ENCODE measurements at places on chromosomes 1 and 21. TPM values are rescaled to one million over a fixed set of nuclear protein-coding genes. Genes with fewer than 3 reads are reported as not detected.

GRCh38 chr1:3776231-3776961, 3.8 kb downstream of the SMIM1 start:
- no peak for DNase-seq

Gene AJAP1
- total RNA-seq: 0.49 TPM

Gene ATXN7L2
- total RNA-seq: 7.7 TPM

DNA sequence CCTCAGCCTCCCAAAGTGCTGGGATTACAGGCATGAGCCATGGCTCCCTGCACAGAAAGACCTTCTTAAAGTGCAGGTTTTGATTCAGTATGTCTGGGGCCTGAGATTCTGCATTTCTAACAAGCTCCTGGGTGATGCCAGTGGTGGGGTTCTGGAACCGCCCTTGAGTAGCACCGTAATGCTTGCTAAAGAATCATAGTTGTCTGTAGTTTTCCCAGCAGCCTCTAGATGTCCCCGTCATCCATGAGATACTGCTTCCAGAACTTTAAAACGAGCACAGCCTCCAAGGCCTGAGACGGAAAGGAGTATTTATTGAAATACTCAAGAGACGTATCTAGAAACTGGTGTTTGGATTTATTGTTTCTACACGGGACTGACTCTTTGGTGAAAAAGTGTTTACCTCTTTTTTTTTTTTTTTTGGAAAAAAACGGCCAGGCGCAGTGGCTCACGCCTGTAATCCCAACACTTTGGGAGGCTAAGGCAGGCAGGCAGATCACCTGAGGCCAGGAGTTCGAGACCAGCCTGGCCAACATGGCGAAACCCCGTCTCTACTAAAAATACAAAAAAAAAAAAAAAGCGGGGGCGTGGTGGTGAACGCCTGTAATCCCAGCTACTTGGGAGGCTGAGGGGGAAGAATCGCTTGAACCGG, 2.6 kb upstream of the TOR3A start:
- DNase-seq: no peak

Gene MRPL39
- total RNA-seq: 6.6 TPM

- no peak for DNase-seq
These were observed 171.1 kb downstream of the DAB1 start for GRCh38 chr1:57252597-57253294.

DNA sequence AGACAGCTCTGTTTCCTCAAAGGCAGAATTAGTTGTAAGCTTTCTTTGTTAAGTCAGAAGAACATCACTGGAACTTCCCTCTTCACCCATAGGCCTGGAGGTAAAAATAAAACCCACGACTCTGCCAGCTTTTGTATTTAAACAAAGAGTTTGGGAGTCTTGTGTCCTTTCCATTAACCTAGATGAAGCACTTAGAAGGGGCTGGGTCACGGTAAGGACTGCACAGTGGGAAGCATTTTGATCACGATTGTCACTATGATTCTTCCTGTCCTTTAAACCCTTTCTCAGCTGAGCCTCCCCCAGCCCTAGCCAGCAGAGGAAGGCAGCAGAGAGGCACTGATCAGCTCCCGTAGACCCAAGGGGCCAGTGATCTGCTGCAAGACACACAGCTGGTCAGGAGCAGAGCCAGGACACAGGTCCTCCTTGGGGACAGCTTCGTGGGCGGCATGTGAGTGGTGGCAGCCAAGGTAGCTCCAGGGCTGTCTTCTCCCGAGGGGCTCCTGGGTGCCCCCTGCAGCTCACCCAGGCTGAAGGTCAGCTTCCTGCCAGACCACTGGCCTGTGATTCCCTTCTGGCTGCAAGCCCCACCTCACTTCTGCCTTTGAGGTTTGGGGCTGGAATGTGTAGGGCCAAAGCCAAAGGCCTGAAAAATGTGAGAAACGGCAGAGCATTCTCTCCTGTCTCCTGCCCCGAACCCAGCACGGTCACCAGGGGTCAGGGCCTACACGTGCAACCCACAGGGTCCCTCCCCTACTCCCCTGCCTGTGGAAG, 4.0 kb upstream of the LAPTM5 start:
- no peak for DNase-seq

GRCh38 chr1:92340154-92340553, 41.3 kb downstream of the RPAP2 start:
- DNase-seq: no peak

DNA sequence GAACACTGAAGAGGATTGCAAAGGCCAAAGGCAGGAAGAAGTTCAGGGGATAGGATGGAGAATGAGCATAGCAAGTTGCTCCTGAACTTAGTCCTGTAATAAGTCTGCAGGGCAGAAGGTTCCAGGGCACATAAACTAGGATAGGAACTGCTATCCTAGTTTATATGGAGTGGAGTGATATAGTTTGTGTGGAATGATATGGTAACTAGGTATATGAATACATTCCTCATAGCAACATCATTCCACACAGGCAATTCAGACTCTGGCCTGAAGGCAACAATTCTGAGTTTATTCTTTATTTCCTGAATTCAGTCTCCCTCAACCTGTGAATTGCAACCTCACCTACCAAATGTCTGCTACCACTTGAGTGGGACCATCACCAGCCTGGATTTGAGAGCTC, 154.9 kb upstream of the GREM2 start:
- no peak for DNase-seq

Gene INAVA
- total RNA-seq: 3.5 TPM

Gene FCAMR
- not detected for total RNA-seq

DNA sequence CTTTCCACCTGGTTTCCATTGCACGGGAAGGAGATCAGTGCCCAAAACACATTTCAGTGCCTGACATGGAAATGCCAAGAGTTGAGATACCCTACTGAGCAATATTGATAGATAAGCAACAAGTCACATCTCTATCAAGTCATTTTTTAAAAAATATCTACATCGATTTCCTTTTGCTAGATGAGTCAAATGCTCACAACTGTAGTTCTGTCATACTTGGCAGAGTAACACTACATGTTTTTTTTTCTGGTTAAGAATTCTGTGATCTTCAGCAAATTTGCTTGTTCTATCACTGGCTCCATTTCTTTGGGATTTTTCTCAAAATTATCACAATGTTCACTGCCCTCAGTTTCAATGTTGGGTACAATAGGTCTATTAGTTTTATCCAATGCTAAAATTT, 145.4 kb downstream of the ZC3H11B start:
- no peak for DNase-seq

Gene TAL1
- 3.0 TPM for total RNA-seq

GRCh38 chr1:15158506-15159165, 5.1 kb downstream of the TMEM51 start:
- DNase-seq: no peak

- DNase-seq: no peak
These were observed 18.3 kb upstream of the IL6R start for GRCh38 chr1:154386643-154387352.

DNA sequence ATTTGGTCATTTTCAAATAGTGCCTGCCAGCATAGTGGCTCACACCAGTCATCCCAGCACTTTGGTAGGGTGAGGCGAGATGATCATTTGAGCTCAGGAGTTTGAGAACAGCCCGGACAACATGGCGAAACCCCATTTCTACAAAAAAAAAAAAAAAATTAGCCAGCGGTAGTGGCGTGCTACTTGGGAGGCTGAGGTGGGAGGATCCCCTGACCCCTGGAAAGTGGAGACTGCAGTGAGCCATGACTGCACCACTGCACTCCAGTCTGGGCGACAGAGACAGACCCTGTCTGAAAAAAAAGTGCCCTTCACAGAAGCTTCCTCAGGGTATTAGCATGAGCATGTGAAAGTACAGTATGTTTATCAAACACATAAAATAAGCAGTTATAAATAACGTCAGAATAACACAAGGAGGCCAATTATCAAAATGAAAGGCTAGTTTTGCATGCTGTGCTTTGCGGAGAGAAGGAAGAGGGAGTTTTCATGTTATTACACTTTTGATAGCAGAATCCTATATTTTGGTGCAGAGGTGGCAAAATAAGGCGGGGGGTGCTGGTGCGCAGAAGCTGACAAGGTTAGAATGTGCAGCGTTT, 781 bp upstream of the METTL13 start:
- DNase-seq: no peak

- DNase-seq: no peak
These were observed 3.0 kb downstream of the TTC39A start for GRCh38 chr1:51327386-51327785.

DNA sequence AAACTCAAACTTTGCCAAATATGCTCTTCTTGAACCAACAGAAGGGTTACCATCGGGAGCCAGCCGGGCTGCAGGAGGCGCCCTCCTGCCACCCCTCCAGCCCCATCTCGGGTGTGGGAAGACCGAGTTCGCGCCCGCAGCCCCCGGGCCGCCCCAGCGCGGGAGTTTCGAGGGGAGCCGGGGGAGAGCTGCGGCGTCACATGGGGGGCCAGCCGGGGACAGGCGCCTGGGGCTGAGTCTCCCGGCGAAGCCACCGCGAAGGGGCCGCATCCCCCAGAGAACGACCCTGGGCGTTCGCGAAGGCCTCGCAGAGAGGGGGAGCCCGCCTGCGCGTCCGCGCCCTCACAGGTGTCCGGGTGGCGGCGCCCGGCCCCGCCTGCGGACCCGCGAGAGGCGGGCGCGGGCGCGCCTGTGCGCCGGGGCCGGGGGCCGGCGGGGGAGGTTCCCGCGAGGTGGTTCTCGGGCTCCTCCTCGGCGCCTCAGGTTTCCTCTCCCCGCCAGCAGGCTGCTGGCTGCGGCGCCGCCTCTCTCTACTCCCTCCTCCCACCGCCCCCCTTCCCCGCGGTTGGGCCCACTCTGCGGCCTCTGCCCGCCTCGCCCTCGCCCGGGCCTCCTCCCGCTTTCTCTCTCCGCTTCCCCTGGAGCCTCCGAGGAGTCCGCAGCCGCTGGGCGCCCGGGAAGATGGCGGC, at the start of gene RAVER2:
RAVER2 (plus strand) TSS at position 584 of the 689 bp plus-strand sequence; CDS start at position 682, 98 bp downstream.
- DNase-seq: peak; percentile 15

Gene NGF
- 21.8 TPM for total RNA-seq

DNA sequence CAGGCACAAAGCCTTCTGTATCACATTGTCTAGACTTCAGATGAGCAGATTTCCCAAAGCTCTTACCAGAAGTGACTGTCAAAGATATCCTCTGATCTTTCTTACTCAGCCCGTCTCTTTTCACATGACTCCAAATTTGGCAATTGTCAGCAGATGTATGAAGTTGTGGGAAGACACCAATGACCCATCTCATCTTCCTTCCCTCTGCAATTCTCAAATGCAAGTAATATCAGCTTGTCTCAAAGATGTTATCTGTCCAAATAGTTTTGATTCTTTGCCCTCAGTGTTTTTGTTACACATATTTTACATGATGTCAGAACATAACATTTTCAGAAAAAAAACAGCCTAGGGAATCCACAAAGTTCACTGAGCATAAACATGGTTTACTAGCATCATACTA, 45.1 kb upstream of the RGS2 start:
- no peak for DNase-seq

Gene AQP10
- not detected for total RNA-seq

Gene ATP5PO
- 130 TPM for total RNA-seq

- DNase-seq: no peak
These were observed 29.1 kb upstream of the LRRC8C start for GRCh38 chr1:89603651-89604413.

DNA sequence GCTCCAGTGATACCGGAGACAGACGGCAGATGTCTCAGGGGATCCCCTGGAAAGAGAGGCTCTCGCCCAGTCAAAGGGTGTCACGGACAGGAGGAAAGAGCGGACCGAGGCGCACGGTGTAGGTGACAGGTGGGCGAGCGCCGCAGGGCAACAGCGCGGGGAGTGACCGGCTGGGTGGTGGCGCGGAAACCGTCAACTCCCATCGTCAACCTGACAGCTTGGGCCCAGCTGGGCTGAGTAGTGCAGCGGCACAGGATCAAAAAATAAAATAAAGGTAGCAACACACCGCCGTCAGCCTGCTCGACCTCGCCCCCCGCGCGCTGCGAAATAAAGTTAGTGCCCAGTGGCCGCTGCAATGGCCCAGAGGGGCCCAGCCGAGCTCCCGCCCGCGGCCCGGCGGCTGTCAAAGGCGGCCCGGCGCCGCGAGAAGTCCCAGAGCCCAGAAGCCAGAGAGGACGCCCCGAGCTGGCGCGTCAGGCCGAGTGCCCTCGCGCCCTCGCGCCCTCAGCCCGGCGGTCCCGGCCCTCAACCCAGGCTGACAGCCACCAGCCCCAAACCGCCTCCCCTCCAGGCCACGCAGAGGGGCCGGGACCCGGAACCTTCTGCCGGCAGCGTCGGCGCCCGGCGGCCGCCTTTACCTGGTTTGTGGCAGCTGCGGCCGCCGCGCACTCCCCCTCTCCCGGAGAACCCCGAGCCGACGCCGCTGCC, at the start of gene LYST:
LYST (minus strand) TSS at position 702 of the 708 bp plus-strand sequence. CDS start 36,489 bp downstream, outside the sequence.
- DNase-seq: no peak

DNA sequence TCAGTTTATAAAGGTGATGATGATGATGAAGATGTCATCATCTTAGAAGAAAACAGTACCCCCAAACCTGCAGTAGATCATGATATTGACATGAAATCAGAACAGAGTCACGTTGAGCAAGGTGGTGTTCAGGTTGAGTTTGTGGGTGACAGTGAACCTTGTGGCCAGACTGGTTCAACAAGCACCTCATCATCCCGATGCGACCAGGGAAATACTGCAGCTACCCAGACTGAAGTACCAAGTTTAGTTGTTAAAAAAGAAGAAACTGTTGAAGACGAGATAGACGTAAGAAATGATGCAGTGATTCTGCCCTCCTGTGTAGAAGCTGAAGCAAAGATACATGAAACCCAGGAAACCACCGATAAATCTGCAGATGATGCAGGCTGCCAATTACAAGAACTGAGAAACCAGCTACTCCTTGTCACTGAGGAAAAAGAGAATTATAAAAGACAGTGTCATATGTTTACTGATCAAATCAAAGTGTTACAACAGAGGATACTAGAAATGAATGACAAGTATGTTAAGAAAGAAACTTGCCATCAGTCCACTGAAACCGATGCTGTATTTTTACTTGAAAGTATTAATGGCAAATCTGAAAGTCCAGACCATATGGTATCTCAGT, 16.0 kb upstream of the CHAF1B start:
- no peak for DNase-seq

Gene GPR3
- not detected for total RNA-seq

Gene LRRC7
- 0.14 TPM for total RNA-seq

Gene SAMD11
- 10.2 TPM for total RNA-seq

GRCh38 chr1:247849616-247850015, 7.4 kb upstream of the TRIM58 start:
- no peak for DNase-seq

Gene KIRREL1
- 111 TPM for total RNA-seq

DNA sequence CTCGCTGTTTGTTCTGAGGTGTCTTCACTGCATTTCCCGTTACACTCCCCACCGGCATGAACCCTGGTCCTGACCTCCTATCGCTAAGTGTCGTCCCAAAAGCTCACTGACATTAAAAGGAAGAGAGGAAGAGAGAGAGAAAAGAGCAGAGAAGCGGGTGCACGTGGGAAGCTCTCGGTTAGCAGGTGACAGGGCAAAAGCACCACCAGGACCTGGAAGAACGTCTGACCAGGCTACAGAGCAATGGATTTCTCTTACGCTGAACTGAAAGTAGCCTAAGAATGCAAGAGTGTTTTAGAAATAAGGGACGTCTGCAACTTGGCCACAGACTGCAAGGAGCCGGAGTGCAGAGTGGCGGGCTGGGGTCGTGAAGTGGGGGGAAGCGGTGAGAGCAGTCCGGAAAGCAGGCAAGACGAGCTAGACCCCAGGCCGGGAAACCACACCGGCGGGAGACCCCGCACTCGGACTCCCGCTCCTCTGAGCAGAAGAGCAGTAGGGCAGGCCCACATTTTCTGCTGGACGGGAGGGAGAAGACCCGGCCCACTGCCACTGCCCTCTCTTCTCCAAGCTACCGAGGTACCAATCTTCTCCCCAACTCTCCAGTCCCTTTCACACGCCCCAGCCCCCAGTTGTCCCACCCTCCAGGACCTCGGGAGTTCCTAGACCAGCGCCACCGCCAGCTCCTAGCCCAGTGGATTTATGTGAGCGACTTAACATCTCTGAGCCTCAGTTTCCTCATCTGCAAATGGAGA, 8.3 kb upstream of the MPZL1 start:
- DNase-seq: no peak

Gene CEP350
- 73.8 TPM for total RNA-seq

Measured in thoracic aorta (tissue), 2 donors.